GM04504 (cell line): ENCODE measurements at places on chromosomes 12 and 14.
A peak's percentile ranks its signal among the peaks of the same experiment; 100 is the strongest.

- no peak for DNase-seq
Measured at GRCh38 chr12:124321556-124322270, 26.8 kb downstream of the RFLNA start.

DNA sequence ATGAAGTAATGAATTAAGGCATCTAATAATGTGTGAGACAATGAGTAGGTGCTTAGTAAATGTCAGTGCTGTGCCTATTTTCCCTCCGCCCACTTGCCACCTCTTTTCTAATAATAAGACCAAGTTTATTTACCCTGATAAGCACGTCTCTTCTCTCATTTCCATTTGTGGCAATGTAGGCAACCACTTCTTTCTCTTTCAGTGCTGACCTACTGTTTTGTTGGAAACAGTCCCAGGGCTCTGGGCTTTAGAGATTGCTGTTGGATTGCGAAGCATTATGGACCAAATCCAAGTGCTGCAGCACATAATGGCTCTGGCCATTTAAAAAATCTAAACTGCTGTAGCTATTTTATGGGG is 141.3 kb upstream of the PLEKHG7 start:
- DNase-seq, result peak; percentile 84

- DNase-seq, result no peak
Measured at GRCh38 chr12:3552726-3553045, 61.7 kb downstream of the PRMT8 start.

- DNase-seq, result no peak
Measured at GRCh38 chr14:22194664-22195063, 394.4 kb downstream of the DAD1 start.

- DNase-seq, result no peak
Measured at GRCh38 chr14:23725980-23726710, 90.0 kb downstream of the DHRS2 start.

DNA sequence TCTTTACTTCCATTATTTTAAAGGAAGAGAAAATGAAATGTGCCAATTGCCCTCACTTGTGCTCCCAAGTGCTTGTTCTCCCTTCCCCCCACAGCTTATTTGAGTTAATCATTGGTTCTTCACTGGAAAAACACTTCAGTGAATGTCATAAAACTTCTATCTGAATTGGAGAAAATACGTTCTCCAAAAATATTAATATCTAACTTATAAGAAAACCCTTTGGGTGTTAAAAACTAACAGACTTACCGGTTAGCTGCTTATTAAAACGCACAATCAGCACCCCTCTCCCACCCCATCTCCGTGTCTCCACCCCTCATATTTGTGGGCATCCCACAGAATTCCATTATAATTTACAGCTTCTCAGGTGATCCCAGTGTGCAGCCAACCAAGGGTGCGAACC is 31.7 kb downstream of the PLEKHA5 start:
- DNase-seq, result no peak

DNA sequence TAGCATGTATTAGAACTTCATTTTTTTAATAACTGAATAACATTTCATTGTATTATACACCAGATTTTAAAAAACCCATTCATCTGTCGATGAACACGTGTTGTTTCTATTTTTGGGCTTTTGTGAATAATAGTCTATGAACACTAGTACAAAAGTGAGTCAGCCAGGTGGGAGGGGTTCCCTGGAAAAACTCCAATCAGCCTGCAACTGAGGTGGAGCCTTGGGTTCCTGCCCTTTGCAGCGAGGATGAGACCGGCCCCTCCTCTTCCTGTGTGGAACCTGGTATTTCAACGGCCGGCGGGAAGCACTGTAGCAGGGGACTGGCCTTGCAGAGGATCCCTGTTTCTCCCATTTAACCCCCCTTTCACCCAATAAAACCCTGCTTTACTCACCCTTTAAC is 56.1 kb downstream of the LMNTD1 start:
- no peak for DNase-seq

DNA sequence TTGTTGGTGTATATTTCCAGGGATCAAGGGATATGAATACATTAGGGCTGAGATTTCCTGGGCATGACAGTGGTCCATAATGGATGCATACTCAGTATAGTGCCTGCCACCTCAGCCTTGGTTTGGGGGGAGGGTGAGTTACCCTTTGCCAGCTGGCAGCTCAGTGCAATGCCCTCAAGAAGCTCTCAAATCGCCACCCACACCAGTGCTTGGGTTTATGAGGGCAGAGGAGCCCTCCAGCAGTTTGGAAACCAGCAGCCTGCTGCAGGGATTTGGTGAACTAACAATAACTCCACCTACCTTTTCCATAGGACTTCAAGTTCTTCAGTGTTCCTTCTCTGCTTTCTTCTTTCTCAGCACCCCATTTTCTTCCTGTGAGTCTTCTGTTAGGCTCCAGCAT is 218.9 kb downstream of the LRFN5 start:
- no peak for DNase-seq

DNA sequence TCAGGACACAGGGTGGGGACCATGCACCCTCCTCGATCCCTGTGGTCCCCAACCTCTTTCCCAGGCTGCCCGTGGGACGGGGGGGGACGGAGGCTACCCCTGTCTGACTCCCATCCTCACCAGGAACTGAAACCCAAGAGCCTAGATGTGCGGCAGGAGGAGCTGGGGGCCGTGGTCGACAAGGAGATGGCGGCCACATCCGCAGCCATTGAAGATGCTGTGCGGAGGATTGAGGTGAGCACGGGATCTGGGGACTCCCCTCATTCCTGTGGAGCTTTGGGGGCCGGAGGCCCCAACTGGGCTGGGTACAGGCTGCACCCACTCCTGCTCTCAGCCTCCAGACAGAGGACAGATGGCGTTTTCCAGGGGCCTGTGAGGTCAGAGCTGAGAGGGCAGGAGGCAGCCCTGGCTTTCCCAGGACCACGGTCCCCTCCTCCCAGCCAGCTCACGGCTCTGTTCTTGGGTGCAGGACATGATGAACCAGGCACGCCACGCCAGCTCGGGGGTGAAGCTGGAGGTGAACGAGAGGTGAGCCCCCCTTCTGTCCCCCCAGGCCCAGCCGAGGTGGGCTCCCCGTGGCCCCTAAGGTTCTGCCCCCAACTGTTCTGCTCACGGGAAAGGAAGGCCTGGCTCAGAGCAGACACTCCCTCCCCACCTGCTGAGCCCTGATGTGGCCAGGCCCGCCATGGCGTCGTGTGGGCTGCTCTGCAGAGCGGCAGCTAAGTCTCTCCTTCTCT is 24.2 kb downstream of the HIP1R start:
- DNase-seq, result no peak

DNA sequence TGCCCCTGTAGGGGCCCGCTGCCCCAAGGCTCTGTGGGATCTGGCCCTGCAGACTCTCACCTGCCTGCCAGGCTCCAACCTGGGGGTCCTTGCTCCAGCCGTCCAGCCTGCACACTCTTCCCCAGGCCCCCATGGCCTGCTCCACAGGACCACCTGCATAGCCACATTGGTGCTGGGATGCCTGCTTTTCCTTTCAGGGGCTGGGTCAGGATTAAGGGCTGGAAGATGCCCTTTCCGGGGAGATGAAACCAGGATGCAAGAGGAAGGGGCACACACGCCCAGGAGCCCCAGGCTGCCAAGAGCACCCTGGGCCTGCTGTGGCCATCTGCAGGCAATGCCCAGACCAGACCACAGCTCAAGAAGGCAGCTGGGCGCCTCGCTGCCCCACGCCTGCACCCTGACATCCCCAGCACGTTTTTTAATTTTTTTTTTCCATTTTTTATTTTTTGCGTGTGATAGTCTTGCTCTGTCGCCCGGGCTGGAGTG is 15.0 kb downstream of the BAG5 start:
- DNase-seq, result no peak

- no peak for DNase-seq
Measured at GRCh38 chr12:52945389-52946232, 3.3 kb upstream of the KRT18 start.

GRCh38 chr12:90921536-90921935 is 33.4 kb downstream of the CCER1 start:
- DNase-seq, result no peak

DNA sequence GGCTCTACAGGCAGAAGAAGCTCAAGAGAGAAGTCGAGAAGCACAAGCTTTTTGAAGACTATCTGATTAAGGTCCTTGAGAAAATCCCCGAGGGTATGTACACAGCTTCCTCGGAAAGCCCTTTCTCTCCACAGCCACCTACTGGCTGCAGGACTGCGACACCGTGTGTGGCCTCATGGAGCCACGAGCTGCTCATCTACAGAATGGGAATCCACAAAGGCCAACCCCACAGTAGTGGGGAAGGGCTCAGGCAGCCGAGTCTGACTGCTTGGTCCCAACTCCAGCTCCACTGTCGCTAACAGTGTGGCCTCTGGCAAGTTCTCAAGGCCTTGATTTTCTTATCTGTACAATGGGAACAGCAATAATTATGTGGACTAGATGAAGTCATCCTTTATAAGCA is 2.5 kb downstream of the CCDC197 start:
- no peak for DNase-seq

DNA sequence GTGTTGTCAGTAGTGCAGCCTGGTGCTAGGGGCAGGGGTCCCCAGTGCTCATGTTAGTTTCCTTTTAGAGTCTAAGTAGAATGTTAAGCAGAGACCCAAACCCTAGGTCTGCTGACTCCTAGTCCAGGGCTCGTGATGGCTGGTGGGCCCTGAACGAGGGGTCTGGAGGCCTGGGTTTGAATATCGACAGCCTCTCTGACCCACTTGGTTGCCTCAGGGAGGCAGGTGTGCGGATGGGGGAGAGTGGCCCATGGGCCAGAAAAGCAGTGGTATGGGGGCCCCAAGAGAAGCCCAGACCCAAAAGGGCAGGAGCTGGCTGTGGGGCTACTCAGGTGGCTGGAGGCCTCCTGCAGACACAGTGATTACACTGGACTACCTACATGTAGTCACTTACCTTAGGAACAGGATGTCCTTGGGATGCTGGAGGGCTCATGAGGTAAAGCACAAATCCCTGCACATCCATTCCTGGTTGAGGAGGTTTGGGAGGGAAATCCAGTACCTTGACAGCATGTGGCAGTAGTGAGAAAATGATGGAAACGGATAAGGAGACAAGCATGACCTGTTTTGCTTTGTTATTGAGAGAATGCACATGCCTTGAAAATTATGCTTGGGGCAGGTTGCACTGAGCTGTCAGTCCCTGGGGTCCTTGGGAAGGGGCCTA is 1.7 kb upstream of the SLC25A29 start:
- no peak for DNase-seq

- DNase-seq, result no peak
Measured at GRCh38 chr12:26396402-26396801, 201.0 kb downstream of the SSPN start.

DNA sequence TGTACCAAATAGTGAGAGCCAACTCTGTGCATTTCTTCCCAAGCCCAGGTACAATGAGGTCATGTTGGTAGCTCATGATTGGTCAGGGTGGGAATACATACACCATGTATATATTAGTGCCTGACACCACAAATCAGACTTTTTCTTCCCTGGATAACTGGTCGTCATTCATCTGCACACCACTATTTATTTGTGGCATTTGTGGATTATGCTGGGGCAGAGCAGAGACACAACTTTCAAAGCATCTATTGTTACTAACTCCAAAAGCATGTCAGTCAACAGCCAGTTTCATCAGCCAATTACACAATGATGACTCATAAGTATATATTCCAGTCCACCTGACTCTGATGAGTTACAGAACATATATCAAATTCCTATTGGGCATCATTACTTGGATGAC is 181.7 kb downstream of the ADAMTS20 start:
- no peak for DNase-seq

GRCh38 chr12:124490584-124491305 is 76.7 kb downstream of the NCOR2 start:
- DNase-seq, result no peak

DNA sequence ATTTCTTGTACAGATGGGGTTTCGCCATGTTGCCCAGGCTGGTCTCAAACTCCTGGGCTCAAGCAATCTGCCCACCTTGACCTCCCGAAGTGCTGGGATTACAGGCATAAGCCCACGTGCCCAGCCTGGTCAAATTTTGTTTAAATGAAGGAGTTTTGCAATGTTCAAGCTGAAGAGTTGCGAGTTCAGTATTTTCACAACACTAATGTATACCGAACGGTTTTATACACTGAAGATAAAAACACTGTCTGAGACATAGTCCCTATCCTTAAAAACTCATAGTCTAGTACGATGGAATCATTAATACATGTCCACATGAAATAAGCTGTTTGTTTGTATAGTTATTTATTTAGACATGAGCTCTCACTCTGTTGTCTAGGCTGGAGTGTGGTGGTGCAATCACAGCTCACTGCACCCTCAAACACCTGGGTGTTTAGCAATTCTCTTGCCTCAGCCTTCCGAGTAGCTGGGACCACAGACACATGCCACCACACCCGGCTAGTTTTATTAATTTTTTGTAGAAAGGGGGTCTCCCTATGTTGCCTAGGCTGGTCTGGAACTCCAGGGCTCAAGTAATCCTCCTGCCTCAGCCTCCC is 15.4 kb downstream of the TRAPPC6B start:
- DNase-seq, result no peak
